ENCODE measurements at places on chromosomes 5 and 9.
A peak's percentile ranks its signal among the peaks of the same experiment; 100 is the strongest.

- no peak for DNase-seq
Observed at GRCh38 chr5:33711094-33711679, 180.6 kb downstream of the ADAMTS12 start.

DNA sequence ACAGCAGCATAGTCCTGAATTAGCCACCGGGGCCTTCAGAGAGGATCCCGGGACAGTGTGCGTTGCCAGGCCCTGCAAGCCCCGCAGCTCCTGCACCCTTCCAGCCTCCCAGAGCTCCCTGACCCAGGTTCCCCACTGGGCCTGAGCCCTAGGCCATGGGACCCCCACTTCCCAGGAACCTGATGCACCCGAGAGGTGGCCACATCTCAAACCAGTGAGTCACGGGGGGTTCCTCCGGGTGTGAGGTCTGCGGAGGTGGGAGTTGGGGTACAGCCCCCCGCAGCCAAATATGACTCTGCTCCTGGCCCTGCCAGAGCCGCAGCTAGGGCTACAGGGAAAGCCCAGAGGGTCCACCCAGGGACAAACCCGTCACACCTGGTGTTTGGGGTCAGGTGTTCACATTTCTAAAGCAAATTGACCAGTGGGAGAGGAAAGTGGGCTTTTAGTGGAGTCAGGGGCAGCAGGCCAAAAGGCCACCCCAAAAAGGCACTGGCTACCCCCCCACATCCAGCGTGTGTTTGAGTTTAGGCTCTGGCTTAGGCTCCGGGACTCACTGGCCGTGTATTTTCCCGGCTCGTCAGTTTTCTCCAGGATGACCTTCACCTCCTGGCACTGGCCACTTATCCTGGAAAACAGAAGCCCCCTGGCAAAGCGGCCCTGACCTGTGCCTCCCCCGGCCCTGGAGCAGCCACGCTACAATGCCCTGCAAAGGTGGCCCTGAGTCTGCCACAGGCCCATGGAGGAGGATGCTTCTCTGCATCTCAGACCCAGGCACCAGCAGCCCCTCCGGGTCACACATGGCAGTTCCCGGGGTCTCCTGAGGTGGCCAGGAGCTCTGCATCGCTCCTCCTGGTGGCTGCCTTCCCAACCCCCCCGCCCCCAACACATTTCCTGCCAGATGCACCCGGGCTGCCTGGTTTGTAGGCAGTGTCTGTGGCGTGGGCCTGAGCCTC, 17.4 kb upstream of the OBP2B start:
- no peak for DNase-seq

DNA sequence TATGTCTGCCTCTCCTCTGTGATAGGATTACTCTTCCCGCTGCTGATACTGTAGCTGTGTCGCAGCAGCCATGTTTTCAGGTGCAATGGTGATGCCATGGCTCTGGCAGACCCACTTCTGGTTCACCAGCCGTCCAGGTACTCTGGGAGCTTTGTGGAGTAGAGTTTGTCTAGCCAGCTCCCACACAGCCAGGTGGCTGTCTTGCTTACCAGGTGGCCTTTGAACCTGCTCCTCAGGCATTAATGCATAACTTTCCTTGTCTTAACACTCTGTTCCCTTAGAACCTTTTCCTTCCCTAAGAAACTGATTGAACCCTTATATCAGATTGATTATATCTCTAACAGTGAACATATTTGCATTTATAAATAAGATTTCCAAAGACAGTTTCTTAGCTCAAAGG, 42.2 kb downstream of the F2RL2 start:
- no peak for DNase-seq

DNA sequence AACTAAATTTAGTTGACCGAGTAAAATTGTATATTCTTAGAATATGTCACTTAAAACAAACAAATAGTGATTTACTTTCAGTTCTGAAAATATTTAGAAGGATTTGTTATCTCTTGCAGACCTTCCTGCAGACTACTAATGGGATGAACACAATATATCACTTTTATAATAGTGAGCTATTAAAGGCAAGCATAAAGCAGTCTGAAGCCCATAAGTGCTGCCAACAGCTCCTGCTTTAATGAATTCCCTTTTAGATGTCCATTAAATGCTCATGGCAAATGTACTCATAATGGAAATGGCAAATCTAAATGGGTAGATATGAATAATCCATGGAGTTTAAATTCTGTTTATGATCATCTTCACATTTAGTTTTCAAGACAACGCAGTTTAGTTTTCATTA, 170.2 kb downstream of the RANBP17 start:
- no peak for DNase-seq

DNA sequence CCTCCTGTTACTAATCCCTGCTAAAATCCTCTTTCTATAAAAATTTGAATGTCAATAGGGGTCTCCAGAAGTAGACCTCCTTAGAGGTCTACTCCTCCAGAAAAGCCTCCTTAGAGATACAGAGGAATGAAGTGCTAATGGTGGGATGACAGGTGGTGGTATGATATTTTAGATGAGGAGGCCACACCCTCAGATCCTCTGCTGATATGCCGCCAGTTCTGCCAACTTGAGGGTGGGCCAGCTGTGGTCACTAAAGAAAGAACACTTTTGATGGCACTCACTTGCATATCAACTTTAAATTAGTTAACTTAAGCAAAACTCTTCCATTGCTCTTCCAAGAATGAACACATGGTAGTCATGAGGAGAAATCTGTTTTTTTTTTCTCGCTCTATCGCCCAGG, 16.9 kb upstream of the UBAP2 start:
- DNase-seq = no peak

DNA sequence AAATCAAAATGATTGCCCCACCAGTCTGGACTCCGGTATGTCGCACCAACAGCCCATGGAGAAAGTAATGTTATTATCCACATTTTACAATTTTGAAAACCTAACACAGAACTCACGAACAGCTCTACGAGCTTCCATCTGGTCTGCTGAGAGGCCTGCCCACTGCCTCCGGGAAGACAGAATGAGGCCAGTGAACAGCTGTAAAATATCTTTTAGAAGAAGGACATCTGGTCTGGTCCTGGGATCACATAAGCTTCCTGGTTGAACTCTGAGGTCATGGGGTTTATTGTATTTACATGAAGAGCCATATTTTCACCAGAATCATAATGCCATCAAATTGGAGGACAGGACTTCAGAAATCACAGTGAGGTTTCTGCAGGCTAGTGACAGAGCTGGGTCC, 89.0 kb downstream of the FRMD3 start:
- DNase-seq = no peak

- DNase-seq = peak; percentile 68
Observed at GRCh38 chr5:173823721-173824567, 64.2 kb upstream of the CPEB4 start.

- DNase-seq = no peak
Observed at GRCh38 chr5:114702136-114702535, 340.3 kb downstream of the KCNN2 start.

- peak; percentile 72 for DNase-seq
Observed at GRCh38 chr9:111896942-111897600, 457 bp downstream of the UGCG start.

DNA sequence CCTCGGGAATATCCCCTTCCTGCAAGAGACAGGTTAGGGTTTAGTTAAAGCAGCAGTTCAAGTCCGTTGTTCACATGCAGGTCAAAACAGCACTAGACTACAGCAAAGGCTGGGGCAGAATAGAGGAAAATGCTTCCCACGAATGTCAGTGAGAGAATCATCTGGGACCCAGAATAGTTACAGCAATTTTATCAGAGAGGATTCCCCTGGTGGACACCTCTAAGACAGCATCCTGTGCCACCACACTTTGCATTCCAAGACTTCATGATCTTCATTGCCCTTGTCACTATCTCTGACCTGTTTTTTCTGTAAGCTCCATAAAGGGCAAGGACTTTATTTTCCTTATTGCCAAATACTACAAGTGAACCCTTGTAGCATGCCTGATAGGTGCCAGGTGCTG, 12.9 kb downstream of the GRXCR2 start:
- DNase-seq = no peak

DNA sequence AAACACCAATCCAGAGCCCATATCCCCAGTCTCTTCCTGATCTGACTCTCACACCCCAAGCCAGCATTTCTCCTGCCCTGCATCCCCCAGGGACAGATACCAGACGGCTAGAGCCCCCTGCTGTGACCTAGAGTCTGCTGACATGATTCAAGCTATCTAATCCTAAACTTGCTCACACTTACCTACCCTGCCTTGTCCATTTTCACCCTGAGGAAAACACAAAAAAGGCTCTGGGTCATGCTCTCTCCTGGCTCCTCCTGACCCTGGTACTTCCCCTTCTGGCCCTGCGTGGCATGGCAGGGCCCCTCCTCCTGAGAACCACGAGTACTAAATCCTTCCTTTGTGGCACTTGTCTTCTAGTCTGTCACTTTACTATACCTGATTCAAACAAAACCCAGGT, 2.8 kb upstream of the ARRDC1 start:
- no peak for DNase-seq

DNA sequence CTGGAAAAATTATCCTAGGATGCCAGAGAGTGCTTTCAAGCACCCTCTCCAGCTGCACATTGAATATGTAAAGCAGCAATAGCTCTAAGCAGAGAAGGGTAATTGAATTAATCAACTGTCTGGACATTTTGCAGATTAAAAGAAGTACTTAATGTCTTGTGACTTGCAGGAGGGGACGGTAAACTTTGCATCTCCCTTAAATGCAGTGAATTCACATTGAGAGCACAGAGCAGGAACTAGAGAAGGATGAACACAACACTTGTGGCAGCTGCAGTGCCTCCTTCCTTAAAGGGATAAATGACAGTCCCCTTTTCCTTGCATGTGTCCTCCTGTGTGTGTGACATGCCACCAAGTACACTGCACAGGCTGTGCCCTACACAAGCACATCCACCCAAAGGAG, 7.4 kb upstream of the CDK5RAP2 start:
- DNase-seq = no peak

- DNase-seq = no peak
Observed at GRCh38 chr9:5301544-5301943, 3.0 kb downstream of the RLN2 start.

- DNase-seq = no peak
Observed at GRCh38 chr9:69249337-69249736, 75.3 kb downstream of the TJP2 start.

GRCh38 chr9:133456409-133456808, 3.4 kb upstream of the CACFD1 start:
- DNase-seq = no peak

- DNase-seq = no peak
Observed at GRCh38 chr9:93141771-93142483, 7.9 kb upstream of the NINJ1 start.

- peak; percentile 75 for DNase-seq
Observed at GRCh38 chr5:132419502-132420468, 50.3 kb downstream of the SLC22A5 start.

GRCh38 chr9:20988671-20989315, 42.6 kb downstream of the HACD4 start:
- DNase-seq = no peak

GRCh38 chr5:108818613-108819272, 71.0 kb downstream of the FER start:
- no peak for DNase-seq

DNA sequence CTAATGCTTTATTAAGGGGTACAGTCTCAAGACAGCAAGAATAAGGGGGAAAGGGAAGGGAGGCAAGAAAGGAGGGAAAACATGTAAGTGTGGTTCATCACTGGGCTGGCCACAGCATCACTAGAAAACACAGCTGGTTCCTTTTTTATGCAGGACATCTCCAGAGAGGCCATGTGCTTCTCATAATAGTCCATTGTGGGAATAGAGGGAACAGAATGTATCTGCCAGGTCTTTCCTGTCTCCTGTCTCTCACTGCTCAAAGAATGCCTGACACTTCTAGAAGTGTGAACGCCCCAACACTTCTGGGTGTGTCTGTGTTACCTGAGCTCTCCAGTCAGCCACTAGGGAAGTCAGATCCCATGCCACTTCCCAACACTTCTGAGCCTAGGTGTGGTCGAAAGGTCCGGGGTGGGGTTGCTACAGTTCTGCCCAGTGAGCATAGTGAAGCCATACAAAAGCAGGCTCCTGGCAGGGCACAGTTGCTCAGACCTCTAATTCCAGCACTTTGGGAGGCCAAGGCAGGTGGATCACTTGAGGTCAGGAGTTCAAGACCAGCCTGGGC, 255.6 kb upstream of the SLC30A5 start:
- DNase-seq = no peak

- DNase-seq = no peak
Observed at GRCh38 chr9:129386812-129387177, 208.7 kb upstream of the IER5L start.

GRCh38 chr5:134141331-134142050, 27.0 kb downstream of the TCF7 start:
- peak; percentile 21 for DNase-seq

DNA sequence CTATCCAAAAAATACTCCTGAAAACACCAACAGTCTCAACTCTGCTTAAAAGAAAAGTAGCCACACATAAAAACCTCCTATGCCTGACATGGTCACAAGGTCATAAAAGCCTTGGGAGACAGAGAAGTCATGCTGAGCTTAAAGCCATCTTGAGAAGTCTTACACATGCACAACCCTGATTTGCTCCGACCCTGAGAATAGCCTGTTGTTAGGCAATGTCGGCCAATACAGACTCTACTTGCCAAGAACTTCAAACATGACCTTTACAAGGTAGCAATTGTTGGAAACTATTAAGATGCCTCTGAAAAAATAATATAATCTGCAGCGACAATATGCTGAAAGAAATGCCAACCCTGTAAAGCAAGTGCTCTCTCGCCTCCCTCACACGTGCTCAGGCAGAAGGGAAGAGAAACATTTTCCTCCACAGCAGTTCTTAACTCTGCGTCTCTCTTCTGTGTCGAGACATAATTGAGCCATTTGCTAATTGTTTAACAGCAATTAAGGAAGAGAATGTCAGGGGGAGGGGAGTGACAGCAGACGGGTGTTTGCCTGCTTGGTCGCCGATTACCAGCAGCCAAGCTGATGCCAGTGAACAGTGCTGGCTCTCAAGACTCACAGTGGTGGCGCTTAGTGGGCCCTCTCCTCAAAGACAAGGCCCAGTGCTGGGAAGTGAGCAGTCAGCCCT, 393.6 kb downstream of the SPOCK1 start:
- DNase-seq = no peak

- DNase-seq = no peak
Observed at GRCh38 chr5:146815411-146815810, 63.1 kb downstream of the PPP2R2B start.

DNA sequence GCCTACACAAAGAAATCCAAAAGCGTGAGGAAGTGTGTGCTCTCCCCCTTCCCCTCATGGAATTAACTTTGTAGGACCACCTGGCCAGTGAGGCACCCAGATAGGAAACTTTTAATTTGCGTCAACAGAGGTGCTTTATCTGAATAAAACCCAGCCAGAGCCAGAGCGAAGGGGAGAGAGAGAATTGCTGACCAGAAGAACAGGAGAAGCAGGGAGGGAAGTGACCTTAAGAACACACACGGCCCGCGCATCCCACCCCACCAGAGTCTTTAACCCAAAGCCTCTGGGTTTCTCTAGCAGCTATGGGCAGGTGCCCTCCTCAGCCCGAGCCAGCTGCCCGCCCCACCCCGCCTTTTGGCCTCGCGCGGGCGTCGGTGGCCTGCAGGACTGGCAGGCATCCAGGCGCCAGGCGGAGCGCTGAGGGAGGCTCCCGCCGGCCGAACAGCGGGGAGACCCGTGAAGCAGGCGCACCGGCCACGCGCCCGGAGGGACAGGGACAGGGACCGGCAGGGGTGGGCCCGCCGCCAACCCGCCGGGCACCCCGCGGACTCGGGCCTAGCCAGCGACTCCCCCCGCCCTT, 580 bp downstream of the ERAP1 start:
- peak; percentile 88 for DNase-seq

- DNase-seq = no peak
Observed at GRCh38 chr5:162132348-162132747, 64.8 kb downstream of the GABRG2 start.

Measured in mucosa of descending colon (tissue), 3 donors.